ENCODE measurements at places on chromosomes 2 and 18. TPM values are rescaled to one million over a fixed set of nuclear protein-coding genes. Genes with fewer than 3 reads are reported as not detected.

DNA sequence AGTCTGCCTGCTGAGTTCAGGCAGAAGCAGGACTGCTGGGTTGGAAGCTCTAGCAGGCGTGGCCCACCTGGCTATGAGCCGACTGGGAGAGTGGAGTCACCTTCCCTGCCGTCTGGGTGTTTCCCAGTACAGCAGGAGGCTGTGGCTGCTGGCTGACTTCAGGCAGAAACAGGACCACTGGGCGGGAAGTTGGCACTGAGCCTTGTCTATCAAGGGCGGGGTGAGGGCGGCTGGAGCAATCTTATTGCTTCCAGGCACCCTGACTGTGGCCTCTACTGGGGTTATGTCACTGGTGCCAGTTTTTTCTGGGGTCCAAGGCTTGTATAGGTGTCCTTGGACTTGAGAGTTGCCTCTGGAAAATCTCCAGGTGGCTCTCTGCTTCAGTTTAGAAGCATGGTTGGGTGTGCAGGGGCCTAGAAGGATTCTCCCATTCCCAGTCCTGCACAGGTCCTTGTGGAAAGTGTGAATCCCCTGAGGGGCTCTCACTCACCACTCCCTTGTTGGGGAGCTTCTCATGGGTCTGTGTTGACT lies 30.5 kb downstream of the LTBP1 start:
- no peak overlapping the region for H3K4me3 ChIP-seq
- H3K4me1 ChIP-seq = no peaks in the 10 kb centered on the region
- no peak for DNase-seq
- peaks cover 9% of the 10 kb centered on the region for H3K27me3 ChIP-seq

NOSTRIN gene
- not detected for total RNA-seq

ALKAL2 gene
- total RNA-seq = 0.36 TPM

EMILIN1 gene
- 1.0 TPM for total RNA-seq

DNA sequence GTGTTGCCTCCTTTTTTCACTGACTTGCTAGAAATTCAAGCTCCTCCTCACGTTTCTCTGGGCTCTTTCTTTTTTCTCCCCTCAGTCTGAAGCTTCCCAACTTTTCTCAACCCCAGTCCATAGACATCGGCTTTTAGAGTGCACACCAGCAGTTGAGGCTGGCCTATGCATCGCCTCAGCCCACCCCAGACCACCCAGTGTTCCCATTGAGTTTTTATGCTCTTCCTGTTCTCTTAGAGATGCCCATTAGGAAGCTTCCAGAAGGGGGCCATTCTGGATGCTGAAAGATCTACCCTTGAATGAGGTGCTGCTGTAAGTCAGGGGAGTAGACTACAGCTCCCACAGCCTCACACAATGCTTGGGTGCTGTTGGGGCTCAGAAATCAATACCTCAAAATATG lies 12.0 kb upstream of the GYPC start:
- no peaks in the 10 kb centered on the region for H3K27me3 ChIP-seq
- H3K4me3 ChIP-seq = no peak overlapping the region
- no peak overlapping the region for H3K27ac ChIP-seq

Measured in activated T-cell treated with anti-CD3 and anti-CD28 coated beads, Interleukin-2, amount 50 U/mL, for 72 hours (primary cell).